ENCODE measurements at places on chromosomes 5 and 9.
A peak's percentile ranks its signal among the peaks of the same experiment; 100 is the strongest.

DNA sequence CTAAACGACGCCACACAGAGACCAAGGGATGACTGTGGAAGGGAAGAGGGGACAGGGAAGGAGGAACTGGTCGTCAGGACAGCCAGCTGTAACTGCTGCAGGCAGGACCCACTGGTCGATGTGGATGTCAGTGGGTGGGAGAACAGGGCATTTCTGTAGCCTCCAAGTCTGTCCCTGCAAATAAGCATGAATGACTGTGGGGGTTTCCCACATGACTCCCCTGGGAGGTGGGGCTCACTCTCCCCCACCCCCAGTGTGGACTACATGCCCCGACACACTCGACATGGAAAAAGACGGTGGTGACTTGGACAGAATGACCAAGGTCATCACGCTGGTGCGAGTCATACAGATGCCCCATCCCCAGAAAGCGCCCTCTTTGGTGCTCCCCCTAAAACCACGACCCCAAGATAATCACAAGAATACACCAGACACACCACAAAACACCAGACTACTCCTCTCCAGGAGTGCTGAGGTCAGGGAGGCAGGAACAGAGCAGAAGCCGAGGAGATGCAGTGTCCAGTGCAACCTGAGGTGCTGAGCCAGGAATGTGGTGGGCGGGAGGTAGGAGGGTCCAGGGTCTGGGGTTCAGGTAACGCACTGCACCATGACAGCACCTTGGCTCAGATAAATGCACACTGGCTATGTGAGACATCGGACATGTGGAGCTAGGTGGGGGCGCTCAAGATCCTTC, 64.9 kb downstream of the SECISBP2 start:
- DNase-seq = no peak

GRCh38 chr5:133697536-133698258, 85.4 kb upstream of the FSTL4 start:
- DNase-seq = no peak

DNA sequence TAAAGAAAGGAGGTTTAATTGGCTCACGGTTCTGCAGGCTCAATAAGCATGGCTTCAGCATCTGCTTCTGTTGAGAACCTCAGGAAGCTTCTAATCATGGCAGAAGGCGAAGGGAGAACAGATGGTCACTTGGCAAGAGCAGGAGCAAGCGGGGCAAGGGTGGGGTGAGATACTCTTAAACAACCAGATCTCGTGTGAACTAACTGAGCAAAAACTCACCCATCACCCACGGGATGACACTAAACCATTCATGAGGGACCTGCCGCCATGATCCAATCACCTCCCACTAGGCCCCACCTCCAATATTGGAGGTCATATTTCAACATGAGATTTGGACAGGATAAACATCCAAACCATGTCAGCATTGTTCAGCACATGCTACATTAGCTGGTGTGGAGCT, 89.1 kb upstream of the HAND1 start:
- no peak for DNase-seq

- no peak for DNase-seq
These were observed 4.8 kb upstream of the G3BP1 start for GRCh38 chr5:151766975-151767374.

DNA sequence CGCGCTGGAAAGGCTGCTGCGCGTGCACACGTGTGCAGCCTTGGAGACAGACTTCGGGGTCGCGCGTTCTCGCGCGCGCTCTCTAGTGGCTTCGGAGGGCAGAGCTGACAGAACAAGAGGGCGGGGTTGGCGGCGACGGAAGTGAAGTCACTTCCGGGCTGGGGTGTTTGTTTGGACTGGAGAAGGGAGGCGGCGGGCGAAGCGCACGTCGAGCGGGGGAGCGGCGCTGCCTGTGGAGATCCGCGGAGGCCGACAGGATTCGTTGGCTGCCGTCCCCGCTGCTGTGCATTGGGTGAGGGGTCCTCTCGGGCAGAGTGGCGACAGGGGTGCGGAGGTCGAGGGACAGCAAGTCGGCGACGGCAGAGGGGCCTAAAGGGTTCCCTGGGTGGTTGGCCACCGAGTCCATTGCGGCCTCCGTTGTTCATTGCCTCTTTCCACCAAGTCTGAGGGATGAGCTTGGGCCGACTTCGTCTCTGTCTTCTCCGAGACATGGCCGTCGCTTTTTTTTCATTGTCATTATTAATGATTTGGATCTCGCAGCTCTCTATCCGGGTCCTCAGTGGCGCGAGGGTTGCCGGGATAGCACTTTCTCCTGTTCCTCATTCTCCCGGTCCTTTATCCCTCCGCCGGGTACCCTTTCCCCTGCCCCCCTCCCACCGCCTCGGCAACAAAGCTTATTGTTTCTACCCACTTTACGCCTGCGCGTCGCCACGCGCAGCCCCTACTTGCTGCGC, at the start of gene PAIP2:
PAIP2 (plus strand) TSS at position 166 of the 734 bp plus-strand sequence. CDS start 21,931 bp downstream, outside the sequence.
- DNase-seq = peak; percentile 95

- DNase-seq = no peak
These were observed 6.8 kb upstream of the MRPS30 start for GRCh38 chr5:44801992-44802391.

DNA sequence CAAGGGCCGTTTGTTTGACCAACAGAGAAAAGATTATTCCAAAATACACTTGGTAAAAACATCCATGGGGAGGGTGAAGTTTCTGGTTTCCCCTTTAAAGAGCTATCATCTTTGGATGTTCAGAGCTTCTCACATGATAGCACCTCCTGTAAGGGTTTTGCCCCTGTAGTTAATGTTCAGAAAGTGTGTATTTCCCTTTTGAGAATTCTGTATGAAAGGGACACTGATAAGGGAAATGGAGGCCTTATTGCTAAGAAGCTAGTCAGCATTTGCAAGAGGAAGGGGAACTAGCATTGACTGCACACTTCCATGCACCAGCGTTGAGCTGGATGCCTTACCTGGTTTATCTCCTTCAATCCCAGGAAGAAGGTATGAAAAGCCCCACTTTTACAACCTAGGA, 31.5 kb upstream of the C5orf58 start:
- DNase-seq = no peak

DNA sequence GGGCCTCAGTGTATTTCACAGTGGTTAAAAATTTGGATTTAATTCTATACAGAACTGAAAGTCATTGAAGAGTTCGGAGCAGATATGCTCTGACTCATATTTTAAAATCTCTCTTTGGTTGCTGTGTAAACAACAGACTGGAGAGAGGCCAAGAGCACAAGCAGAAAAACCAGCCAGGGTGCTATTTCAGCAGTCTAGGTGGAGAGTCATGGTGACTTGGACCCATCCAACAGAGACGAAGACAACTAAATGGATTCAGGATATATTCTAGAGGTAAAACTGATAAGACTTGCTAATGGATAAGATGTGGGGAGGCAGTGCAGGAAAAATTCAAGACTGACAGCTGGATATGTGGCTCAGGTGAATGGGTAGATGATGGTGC, 168.9 kb downstream of the MAPKAP1 start:
- no peak for DNase-seq
